Cardiac fibroblast (primary cell): ENCODE measurements at places on chromosomes 6 and 20.
A peak's percentile ranks its signal among the peaks of the same experiment; 100 is the strongest.

DNA sequence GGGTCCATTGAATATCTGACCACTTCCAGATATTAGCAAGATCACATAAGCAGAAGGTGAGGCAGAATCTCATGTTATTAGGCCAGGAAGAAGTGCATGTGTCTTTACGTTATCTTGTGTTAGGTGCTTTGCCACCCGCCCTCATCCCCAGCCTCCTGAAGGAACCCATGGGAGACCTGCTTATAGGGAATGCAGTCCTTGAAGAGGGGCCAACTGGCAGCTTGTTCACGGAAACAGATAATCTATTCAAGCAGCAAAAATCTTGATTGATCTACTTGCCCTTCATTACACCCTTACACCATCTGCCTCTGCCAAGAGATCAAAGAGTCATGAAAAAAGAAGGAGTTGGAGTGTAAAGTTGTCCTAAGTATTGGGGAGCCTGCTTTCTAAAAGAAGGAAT lies 576.4 kb downstream of the HTR1B start:
- no peak for DNase-seq

DNA sequence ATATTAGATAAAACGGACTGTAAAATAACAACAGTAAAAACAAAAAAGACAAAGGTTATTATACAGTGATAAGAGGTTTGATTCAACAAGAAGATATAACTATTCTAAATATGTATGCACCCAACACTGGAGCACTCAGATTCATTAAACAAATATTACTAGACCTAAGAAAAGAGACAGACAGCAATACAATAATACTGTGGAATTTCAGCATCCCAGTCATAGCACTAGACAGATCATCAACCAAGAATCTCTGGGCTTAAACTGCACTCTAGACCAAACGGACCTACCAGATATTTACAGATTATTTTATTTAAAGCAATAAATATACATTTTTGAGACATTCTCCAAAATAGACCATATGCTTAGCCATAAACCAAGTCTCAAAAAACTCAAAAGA lies 263.8 kb downstream of the C6orf118 start:
- no peak for DNase-seq

DNA sequence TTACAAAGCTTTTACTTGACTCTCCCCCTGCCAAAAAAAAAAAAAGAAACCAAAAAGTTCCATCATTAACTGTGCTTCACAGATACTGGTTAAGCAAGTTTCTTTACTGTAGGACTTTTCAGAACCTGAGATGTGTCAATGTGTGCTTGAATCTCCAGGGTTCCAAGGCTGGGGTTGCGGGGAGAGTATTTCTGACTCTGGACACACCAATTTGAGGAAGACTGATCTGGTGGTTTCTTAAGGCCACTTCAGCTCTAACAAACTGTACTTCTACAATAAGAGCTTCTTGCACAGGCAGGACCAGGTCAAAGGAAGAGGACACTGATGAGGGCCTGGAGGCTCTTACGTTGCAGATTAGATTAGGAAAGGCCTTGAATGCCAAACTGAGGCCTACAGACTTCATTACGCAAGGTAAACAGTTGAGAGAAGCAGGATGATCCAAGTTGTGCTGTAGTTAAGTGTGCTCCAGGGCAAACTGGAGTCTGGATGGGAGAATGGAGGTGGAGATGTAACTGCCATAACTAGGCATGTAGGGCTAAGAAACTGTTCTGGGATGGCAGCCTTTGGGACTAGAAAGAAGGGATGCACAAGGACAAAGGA lies 24.4 kb downstream of the COMMD7 start:
- DNase-seq = no peak

DNA sequence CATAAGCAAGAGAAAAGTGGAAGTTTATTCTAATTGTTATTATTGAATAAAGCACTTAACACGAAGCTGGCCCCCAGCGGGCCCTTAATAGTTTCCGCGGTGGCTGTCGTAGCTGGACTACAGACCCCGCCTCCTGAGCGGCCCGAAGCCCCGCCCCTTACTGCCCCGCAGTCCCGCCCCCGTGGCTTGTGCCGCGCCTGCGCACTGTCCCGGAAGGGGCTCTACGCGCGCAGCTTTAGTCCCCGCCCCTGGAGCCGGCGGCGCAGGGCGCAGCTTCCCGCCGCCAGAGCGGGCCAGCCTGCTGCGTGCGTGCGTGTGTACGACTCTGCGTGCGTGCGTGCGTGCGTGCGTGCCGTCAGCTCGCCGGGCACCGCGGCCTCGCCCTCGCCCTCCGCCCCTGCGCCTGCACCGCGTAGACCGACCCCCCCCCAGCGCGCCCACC lies at the start of gene VAPB:
Gene VAPB (plus strand): TSS at position 348 of the 442 bp plus-strand sequence. CDS start 231 bp downstream, outside the sequence.
- DNase-seq = peak; percentile 96

- no peak for DNase-seq
Observed at GRCh38 chr6:135185483-135185882, 4.4 kb downstream of the MYB start.

GRCh38 chr20:49846206-49846807 lies 33.7 kb downstream of the SLC9A8 start:
- DNase-seq = peak; percentile 73
